Daoy (cell line): ENCODE measurements at places on chromosomes 13 and 19. TPM values are rescaled to one million over a fixed set of nuclear protein-coding genes. Genes with fewer than 3 reads are reported as not detected.

DNA sequence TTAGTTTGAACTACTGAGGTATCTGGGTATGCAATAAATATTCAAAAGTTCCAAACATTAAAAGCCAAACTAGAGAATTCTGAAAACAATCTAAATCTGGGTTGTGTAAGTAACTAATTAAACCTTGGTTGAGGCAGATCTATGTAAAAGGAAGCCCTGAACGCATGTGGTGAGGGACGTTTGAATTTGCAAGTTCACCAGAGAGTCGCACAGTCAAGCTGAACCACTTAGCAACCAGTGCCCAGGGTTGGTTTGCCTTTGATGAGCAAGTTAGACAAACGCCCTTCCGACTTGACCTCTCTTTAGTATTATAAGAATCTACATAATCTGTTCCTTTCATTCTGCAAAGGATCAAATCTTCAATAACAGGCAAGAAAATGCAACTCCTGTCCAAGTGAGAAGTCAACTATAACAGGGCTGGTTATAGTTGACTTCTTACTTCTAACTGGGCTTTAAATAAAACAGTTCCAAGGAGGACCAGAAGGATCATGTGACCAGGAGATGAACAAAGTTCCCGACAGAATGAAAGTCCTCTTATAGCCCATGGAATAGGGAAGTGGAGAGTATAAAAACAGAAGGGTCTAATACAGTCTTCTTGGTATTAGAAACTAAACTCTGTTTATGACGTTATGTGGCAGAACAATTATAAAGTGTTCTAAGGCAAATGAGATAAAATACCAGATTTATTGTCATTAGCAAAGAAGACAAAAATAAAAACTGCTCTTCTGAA is 40.6 kb downstream of the PHF11 start:
- no peak for DNase-seq

- DNase-seq, result no peak
Observed at GRCh38 chr19:45306518-45307027, 16.1 kb downstream of the CKM start.

- no peak for DNase-seq
Observed at GRCh38 chr13:106734198-106734597, 166.3 kb upstream of the ARGLU1 start.

GRCh38 chr19:21568816-21569493 is 63.6 kb downstream of the ZNF429 start:
- DNase-seq, result peak; percentile 51

DNA sequence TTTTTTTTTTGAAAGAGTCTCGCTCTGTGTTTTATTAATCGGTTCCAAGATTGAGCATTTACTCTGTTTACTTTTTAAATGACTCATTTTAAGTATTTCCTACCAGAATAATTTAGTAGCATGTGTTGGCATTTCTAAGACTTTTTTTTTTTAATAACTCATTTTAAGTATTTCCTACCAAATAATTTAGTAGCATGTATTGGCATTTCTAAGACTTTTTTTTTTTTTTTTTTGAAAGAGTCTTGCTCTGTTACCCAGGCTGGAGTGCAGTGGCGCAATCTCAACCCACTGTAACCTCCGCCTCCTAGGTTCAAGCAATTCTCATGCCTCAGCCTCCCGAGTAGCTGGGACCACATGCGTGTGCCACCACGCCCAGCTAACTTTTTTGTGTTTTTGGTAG is 13.1 kb downstream of the SETDB2 start:
- DNase-seq, result no peak

The IL11 gene
- 56.5 and 60.4 TPM in 2 replicates for total RNA-seq

The TMEM38A gene
- 1.0 and 1.1 TPM in 2 replicates for total RNA-seq
